ENCODE measurements at places on chromosomes 5 and 9.

DNA sequence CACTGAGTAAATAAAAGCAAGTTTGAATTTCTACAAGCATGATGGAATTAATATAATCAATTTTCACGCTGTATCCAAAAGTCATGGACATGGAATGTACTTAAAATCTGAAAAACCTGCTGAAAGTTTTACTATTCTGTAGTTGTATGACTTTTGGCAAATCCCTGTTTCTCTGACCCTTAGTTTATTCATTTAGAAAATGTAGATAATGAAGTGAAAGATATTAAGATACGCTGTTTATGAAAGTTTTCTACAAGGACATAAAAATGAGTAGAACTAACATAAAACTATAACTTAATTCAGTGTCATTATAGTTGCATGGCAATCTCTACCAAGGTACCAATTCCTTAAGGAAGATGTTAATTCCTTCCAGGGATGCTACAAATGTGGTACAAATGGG, 363.2 kb upstream of the MPDZ start:
- DNase-seq, result no peak

DNA sequence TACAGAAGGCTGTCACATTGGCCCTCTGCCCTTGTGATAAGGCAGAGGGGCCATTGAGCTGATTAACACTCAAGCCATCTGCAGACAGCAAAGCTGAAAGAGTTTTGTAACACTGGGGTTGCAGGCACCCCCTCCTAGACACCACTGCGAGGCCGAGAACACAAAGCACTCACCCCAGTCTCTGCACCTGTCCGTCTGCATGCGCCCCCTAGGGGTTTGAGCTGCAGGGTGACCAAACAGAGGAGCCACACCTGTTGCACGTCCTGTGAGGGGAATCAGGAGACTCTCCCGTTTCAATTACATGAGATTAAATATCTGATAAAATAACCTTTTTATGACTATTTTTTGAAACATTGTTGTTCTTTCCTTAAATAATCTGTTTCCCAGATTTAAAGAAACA, 1180.4 kb downstream of the CDH9 start:
- no peak for DNase-seq

DNA sequence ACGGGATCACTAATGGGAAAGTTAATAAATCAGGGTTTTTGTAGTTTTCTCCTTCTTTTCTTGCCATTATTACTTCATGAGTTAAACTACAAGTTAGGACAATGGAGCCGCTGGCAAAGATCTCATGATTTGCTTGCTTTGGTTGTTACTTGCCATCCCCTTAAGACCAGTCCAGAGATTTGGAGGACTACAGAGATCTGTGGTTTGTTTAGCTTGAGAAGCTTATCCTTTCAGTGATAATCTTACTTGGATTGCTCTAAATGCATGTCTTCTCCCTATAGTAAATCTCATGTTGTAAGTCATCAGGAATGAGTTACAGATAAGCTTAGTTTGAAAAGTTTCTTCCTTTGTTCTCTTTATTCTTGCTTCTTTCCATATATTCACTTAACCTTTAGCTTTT, 70.9 kb downstream of the TLE4 start:
- no peak for DNase-seq

DNA sequence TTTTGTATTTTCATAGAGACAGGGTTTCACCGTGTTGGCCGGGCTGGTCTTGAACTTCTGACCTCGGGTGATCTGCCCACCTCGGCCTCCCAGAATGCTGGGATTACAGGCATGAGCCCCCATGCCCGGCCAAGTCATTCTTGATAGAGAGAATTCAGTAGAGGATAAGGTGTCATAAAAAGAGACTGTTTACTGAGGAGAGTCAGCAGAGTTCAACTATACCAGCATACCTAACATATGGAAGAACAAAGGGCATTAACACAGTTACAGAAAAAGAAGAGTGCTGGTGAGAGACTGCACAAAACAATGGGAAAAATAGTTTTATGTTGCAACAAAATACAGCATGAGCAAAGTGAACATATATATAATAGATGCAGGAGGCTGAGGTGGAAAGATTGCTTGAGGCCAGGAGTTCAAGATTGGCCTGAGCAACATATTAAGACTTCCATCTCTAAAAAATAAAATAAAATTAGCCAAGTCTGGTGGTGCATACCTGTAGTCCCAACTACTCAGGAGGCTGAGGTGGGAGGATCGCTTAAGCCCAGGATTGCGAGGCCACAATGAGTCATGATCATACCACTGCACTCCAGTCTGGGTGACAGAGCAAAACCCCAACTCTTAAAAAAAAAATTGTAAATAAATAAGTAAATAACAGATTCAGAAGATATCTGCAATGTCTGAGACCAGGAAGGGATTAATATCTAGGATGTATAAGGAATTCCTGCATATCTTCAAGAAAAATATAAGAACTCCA, 19.5 kb downstream of the B4GALT1 start:
- DNase-seq, result no peak

DNA sequence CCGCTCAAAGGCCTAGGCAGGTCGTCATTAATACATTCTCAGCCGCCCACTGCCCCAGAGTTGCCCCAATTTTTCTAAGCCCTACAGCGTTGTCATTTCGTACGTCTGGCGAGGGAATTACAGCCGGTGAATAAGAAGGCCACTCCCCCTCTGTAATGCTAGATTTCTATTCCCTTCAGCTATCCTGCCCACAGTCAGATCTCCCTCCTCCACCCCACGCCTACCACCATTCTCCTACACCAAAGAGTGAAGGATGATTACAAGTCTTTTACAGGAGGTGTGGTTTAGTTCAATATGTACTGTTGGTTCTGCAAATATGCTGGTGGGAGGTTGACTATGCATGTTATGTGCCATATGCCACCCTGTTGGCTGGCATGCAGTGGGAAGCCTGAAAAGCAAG, 83.7 kb upstream of the SMIM15 start:
- peak; percentile 36 for DNase-seq

DNA sequence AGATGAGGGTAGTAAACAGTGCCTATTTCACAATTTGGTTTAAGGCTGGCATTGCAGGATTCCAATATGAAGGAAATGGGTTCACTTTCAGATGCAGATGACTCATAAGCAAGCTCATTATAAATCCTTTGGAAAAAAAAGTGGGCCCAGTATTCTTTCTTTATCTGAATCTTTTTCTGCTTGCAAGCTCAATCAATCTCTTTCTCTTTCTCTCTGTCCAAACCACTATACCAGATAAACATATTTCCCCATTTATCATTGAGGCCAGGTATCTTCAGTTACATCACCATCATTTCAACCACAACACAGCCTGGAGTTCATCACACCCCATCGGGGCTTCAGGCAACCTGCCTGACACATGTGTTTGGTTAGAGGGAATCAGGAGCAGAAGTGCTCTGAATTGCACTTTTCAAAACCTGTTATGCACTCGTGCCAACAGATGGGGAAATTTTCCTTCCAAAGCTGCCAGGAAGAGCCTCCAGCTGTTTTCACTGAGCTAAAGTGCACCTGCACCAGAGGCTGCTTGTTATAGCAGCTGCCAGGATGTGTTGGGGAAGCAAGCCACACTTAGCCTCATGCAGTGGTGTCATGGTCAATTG, 30.0 kb upstream of the MAMDC2 start:
- no peak for DNase-seq

- DNase-seq, result no peak
Observed at GRCh38 chr9:1156794-1157550, 106.8 kb downstream of the DMRT2 start.

DNA sequence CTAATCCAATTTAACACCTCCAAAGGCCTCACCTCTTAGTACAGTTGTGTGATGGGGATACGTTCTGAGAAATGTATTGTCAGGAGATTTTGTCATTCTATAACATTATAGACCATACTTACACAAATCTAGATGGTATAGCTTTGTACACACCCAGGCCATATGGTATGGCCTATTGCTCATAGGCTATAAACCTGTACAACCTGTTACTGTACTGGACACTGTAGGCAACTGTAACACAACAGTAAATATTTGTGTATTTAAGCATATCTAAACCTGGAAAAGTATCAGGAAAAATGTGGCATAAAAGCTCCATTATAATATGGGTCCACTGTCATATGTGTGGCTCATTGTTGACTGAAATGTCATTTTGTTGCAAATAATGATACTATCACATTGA, 12.1 kb downstream of the ACER2 start:
- no peak for DNase-seq

DNA sequence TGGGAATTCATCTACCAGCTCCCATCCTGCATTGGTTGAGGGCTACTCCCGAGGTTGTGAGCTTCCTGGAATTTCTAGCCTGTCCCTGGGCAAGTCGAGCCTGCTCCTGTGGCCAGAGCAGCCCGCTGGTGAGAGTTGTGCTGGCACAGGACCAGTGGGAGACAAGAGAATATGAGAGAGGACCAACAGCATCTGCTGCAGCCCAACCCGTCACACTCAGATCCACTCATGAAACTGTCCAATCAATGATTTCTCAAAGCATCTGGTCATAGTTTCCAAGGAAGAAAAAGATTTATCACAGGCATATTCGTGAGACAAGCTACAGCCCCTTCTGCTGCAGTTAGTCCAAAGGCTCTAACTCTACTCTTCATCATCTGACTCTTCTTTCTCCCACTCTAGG, 64.4 kb upstream of the RAI14 start:
- no peak for DNase-seq

- DNase-seq, result no peak
Observed at GRCh38 chr9:110922145-110922544, 116.1 kb downstream of the LPAR1 start.

GRCh38 chr9:122190597-122191381, 31.1 kb downstream of the MORN5 start:
- no peak for DNase-seq
